NCI-H1694 treated with DMSO at 0.1 percent for 48 hours (cell line): ENCODE measurements at places on chromosomes 11 and 22.

DNA sequence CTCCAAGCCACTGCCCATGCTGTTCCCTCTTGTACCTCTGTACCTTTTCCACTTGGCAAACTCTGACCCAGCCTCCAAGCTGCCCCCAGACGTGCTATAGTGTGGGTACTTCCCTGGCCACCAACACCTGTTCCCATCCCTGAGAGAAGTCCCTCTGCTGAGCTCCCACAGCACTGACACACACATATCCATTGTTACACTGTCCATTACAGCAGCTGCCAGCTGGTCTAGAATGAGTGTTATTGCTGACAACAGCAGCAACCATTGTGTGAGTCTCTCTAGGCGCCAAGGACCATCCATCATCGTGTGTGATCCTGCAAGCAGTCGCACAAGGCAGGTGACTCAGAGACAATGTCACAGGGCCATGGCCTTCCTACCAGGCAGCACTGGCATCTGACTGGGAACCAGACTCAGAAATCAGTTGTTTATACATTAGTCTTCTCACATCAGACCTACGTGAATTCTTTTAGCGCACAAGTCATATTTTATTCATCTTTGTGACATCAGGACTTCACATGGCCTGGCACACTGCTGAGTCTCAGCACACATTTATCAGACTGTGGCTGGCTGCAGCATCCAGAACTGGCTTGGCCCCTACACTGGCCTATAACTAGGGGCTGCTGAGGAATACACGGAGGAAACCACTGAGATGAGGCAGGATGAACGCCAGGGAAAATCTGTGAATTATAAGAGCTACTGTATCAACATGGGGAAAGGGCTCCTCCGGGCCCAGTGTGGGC lies 56.4 kb downstream of the SGSM3 start:
- no peak for DNase-seq

DNA sequence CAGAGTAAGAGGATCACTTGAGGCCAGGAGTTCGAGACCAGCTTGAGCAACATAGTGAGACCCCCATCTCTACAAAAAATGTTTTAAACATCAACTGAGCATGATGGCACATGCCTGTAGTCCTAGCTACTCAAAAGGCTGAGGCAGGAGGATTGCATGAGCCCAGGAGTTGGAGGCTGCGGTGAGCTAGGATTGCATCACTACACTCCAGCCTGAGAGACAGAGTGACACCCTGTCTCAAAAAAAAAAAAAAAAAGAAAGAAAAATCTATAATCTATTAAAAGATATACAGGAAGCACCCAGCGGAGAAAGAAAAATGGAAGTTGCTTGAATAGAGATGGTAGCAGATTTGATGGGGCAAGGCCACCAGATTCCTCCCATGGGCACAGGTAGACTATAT lies 61.8 kb downstream of the FAM83F start:
- no peak for DNase-seq

GRCh38 chr11:14095882-14096281 lies 133.4 kb downstream of the SPON1 start:
- no peak for DNase-seq

DNA sequence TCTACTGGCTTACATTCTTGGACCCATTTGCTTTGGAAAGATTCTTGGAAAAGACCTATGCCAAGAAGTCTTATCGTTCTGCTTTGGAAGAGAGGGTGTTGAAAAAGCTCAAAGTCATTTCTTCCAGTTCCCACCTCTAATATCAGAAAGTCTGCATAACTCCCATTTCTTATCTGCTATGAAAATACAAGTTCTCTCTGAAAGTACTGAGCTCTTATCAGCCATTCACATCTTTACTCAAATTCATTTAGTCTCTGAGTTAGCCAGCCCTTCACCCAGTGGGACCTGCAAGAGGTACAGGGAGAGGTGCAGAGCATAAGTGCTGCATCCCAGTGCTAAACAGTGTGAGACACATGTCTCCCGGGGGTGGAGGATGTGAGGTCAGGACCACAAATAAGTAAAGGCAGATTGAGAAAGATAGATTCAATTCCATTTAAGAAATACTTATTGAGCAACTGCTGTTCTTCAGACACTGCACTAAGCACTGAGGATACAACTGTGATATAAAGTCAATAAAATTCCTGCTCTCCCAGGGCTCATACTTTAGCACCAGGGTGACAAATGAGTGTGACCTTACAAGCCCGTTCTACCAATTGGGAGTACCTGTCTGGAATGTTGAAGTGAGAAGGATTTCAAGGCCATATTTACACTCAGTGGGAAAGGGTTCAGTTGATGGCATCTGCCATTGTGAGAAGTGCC lies 76.7 kb downstream of the PISD start:
- DNase-seq: no peak

DNA sequence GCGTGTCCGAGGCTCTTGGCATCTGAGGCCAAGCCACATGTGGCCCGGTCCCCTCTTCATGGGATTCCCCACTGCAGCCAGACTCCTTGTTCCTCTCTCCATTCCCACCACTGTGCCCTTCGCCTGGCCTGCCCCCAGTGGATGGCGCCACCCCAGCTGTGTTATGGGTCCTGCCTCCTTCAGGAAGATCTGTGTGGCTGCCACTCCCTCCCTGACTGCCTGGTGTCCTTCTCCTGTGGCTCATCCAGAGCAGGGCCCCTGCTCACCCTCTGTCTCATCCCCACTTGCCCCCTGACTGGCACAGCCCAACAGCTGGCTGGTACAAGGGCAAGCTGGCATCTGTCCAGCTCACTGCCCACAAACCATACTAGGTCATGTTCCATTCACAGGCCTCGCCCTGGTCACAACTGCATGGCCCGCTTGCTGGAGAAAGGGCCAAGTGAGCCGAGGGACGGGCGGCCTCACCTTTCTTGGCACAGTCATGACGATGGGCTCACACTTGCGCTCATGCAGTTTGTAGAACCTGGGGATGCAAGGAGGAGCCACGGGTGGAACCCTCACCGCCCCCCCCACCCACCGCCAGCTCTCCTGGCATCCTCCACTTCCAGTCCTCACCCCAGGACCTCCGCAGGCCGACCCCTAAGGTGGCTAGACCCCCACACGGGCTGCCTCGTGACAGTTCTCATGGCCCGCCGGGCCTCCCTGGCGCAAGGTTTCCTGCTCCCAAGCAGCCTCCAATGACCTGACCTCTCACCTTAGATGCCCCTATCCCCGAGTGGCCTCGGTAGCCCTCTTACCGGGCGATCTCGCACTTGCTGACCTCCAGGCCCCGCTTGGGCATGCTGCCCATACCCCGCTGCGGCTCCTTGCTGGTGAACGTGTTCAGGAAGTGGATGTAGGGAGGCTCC lies 2.1 kb upstream of the PTPRCAP start:
- DNase-seq: no peak

GRCh38 chr11:103927535-103927934 lies 108.9 kb upstream of the DDI1 start:
- DNase-seq: peak; percentile 1

GRCh38 chr11:26930518-26931247 lies 63.2 kb upstream of the FIBIN start:
- no peak for DNase-seq

GRCh38 chr11:76626921-76627401 lies 43.6 kb downstream of the LRRC32 start:
- DNase-seq: no peak

GRCh38 chr11:106086850-106087249 lies 9.4 kb downstream of the AASDHPPT start:
- DNase-seq: no peak

DNA sequence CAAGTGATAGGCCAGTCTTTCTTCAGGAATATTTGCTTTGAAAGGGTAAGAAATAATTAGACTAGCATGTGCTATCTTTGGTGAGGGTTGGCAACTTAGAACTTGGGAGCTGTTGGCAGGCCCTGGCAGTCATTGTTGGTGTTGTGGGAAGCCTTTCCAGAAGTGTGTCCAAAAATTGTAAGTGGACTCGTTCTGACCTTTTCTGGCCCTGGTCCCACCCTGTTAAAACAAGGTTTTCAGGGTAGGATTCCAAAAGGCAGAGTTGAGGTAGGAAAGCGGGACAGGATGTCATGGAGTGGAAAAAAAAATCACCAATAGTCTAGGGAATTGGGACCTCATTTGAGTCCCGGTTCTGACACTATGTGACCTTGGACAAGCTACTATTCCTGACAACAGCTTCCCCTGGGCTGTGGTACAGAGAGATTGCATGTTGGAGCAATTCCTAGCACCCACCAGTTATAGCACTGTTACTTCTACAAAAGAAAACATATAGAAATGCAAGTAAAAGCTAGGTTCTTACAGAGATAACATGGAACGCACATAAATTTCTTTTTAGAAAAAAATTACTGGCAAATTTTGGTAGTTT lies 299.3 kb upstream of the DDI1 start:
- no peak for DNase-seq

- no peak for DNase-seq
Observed at GRCh38 chr22:28771195-28771791, 1.2 kb upstream of the CCDC117 start.

DNA sequence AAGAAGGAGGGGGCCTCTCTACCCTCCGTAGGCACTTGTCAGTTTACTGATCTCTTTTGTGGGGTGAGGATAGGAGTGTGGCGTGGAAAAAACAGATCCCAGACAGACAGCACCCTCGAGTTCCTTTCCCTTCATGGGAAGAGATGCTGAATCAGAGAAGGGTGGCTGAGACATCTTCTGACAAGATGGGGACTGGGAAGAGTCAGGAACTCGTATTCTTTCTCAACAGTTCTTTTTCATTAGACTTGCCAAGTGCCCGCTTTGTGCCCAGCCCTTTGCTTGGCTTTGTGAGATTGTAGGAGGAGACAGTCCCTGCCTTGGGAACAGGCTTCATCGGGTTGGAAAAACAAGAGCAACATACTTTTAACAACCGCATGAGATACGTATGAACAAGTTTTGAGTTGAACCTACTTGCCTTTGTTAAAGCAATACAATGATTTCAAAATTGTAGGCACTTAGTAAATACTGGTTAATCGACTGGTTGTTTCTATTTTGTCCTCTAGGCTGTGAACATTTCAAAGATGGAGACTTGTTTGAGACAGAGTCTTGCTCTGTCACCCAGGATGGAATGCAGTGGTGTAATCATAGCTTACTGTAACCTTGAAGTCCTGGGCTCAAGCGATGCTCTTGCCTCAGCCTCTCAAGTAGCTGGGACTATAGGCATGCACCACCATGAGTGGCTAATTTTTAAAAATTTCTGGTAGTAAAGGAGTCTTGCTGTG lies 1.1 kb downstream of the RRM1 start:
- no peak for DNase-seq

DNA sequence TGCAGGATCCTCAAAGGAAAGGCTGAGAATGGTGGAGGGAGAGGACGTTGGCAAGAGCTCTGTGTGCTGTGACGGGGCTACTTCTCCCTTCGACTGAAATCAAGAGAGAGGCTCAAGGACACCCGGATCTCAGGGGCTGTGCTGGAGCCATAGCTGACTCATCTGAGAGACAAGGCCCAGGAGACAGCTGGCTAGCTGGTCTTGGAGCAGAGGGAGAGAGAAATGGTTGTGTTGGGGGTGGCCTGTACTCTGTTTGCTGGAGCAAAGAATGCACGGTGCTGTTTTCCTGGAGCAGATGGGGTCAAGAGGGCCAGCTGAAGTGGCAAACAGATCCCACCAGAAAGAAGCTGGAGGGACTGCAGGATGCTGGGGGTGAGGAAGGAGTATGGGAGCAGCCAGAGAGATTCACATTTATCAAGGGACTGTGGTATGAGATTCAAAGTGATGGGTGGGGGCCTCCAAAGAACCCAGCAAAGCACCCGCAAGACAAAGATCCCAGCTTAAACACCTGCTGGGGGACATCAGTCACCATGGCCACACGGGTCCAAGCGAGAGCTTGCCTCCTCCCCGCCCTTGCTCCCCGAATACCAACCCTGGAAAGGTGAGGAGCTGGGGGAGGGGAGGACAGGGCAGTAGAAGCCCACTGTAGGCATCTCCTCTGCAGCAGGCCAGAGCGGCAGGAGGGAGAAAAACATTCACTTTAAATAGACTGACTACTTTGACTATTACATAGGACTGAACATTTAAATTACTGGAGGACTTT lies 40.8 kb downstream of the MAP6 start:
- no peak for DNase-seq

DNA sequence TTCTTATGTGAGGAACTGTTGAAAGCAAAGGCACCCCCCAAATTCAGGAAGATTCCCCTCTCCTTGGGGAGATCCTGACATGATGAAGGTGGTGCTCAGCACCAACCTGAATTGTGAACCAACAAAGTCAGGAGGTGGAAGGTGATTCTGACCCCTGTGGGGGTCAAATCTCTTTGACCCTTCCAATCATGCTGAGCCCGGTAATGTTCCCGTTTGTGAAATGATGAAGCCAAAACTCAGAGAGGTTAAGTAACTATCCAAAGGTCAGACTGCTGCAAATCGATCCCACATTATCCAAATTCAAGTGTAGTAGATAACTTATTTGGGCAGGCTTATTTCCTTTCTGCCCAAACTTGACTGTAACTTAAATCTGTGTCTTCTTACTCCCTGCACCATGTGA lies 19.1 kb downstream of the SERPING1 start:
- no peak for DNase-seq

- no peak for DNase-seq
Observed at GRCh38 chr11:68994161-68994893, 13.5 kb upstream of the MRGPRD start.

DNA sequence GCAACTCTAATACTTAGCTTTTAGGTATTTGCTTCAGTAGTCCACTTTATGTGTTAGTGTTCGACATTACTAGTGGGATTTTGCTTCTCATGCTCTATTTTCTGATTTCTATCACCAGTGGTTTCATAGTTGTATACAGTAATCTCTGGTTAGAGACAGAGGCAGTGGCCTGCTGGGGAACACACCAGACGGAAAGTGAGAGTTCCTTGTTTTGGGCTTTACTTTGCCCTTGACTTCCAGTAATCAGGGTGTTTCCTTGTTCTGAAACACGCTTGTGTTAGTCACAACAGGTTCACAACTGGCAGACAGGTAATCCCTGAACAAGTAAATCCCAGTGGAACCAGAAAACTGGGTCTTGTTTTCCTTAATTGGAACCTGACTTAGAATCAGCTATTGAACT lies 56.0 kb downstream of the PACS1 start:
- DNase-seq: no peak

DNA sequence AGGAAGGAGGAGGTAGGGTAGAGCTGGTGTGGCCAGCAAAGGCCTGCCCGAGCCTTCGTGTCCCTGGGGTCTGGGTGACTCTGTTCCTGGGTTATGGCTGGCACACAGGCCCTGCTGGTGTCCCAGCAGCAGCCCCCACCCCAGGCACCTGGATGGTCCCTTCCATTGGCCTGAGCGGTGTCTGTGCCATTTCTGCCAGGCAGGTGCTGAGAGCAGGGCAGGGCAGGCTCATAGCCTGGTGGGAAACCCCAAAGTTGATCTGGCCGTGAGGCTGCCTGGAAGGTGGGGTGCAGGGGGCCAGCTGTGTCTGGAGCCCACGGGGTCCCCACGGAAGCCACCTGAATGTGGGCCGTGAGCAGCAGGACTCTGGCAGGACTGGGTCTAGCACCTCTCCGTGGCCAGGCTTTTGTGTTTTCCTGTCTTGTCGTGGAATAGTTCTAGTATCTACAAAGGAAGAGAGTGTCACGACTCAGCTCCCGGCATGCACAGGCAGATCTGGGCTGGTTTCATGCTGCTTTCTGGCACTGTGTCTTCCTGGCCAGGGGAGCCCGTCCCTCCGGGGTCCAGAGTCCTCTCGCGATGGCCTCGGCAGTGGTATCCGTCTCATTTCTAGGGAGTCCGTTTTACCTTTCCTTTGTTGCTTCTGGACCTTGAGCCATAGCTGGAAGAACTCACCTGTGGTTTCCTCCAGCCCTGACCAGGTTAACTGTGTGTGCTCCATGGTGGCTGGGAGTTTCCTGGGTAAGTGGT lies 83.7 kb downstream of the KCNQ1 start:
- DNase-seq: no peak

- no peak for DNase-seq
Observed at GRCh38 chr11:94545264-94546161, 1.8 kb downstream of the FUT4 start.
